ENCODE measurements at places on chromosomes 2 and 18.

DNA sequence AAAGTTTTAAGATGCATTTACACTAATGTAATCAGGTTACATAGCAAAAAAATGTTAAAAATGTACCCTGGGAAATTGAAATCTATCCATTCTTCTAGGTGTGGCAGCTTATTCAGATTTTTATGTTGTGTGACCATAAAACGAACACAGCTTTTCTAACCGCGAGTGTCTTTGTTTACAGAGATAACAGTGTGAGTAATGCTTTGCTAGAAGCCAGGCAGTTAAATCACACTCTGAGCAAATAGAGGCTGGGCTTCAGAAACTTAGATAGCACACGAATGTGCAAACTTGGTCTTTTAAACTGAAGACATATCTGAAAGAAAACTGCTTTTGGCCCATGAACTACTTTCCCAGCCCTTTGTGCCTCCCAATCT, 116.1 kb downstream of the SPTBN1 start:
- DNase-seq, result peak; percentile 79

DNA sequence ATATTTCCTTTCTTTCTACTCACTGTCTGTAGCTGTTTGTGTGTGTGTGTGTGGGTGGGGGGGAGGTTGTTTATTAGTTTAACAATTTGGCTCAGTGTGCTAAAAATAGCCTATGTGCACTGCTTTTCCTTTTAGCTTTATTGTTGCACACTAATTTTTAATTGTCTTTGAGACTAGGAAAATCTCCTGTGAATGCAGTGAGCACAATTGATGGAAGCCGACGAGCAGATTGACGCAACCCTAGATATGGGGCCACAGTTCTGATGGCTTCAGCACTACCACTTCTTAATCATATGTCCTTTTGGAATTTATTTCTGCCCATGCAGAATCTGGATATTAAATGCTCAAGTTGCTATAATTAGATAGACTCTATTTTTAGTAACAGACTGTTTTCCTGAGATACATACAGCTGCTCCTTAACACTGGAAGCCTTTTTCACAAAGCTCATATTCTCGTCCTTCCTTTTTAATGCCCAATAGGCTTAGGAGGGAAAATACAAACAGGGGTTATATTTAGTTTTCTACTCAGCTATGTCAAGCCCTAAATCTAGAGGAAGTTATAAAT, 109.1 kb downstream of the IRS1 start:
- DNase-seq, result no peak

GRCh38 chr2:11080253-11081115, 74.8 kb upstream of the SLC66A3 start:
- no peak for DNase-seq

DNA sequence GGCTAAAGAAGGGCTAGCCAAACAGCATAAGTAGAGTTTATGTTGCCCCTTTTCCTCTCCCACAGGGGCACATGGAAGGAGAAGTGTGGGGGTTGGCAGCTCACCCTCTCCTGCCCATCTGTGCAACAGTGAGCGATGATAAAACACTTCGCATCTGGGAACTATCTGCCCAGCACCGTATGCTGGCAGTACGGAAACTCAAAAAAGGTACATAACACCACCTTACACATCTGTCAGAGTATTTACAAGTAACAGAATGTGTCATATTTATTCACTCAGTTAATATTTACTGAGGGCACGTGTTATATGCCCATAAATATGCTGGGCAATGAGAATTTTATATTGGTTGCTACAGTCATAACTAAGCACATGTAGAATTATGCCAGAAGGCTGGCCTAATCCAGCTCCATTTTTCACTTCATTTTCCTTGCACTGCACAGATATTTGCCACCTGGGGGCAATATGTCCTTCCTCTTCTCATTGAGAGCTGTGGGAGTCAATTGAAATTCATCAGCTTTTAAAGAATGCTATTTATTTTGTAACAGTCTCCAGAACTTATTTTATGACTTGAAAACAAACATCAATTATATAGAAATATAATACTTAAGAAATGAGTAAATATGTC, 150.6 kb downstream of the RTN4 start:
- no peak for DNase-seq

DNA sequence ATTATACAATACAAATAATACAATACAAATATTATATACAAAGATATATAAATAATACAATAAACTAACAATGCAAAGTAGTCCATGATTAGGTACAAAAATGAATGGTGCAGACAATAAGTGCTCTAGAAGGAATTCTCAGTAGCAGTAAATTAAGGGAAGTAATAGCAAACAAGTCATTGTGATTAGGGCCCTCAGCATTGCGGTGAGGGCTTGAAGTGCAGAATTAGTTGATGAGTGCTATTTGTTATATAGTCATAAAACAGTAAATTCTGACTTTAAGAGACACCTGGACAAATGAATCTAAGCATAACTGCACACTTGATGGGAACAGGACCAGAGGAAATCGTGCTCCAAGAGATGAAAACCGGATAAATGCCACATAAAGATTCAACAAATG, 74.9 kb downstream of the ANKRD44 start:
- DNase-seq, result no peak

DNA sequence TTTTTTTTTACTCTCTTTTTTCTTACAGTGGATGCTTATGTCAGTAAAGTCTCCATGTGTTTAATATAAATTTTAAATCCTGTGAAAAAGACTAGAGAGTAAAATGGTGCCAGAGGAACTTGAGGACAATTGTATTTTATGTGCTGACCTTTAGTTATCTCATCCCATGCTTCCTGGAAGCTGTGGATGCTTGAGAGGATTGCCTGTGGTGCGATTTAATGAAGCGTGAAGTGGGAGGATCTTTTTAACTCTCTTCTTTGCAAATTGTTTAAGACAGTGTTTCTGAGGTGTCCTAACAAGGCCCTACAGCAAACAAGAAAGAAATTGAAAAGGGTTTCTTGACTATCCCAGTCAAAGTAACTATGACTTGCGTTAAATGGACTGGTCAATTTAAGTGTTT, 84.2 kb downstream of the DTNA start:
- no peak for DNase-seq

- no peak for DNase-seq
These were observed 122.0 kb upstream of the COPS8 start for GRCh38 chr2:236963631-236964182.

GRCh38 chr2:218721934-218722333, 11.3 kb downstream of the TTLL4 start:
- no peak for DNase-seq

DNA sequence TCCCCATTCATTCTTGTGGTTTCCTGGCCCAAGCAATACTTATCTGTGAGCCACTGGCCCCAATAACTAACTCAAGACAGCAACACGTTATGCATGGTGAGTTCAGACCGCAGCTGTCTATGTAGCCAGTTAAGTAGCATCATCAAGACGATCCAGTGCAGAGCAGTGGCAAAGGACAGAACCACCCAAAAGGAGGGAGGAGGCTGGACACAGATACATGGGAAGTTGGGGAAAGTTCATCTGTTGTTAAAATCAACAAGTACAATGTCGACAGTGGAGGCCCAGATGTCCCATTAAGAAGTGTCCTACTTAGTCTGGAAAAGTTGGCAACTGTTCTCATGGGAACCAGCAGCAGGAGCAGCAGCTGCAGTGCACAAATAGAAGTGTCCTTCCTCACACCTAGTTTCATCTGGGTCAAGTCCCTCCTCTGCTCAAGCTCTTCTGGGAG, 106.9 kb upstream of the THOC1 start:
- no peak for DNase-seq

- DNase-seq, result no peak
These were observed 47.9 kb upstream of the MAT2A start for GRCh38 chr2:85490861-85491755.

DNA sequence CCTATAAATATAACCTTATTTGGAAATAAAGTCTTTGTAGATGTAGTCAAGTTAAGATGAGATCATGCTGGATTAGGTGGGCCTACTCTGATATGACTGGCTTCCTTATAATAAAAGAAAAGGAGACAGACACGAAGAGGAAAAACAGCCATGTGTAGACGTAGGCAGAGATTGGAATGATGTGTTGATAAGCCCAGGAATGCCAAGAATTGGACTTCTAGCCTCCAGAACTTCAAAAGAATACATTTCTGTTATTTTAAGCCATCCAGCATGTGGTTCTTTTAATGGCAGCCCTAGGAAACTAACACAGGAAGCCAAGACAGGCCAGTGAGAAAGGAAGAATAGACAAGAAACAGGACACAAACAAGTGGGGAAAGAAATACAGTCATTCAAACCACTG, 68.6 kb downstream of the NYAP2 start:
- DNase-seq, result no peak

DNA sequence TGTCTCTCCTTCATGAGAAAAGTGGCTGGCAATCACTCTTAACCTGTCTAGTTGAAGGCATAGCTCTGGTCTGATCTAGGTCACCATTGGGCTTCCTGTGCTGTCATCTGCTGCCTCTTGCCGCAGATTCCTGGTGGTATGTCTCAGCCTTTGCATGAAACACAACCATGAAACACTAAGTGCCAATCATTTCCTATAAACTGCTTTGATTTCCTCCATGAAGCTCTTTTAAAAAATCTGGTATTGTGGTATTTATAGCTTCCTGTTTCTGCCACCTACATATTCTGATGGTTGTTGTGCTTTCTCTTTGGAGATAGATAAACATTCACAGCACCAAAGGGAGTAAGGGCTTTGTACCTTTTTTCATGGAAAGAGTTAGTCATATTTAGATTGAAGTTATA, 120.0 kb upstream of the EPC2 start:
- no peak for DNase-seq

- DNase-seq, result no peak
These were observed 183.9 kb downstream of the NBAS start for GRCh38 chr2:15377202-15377601.
